ENCODE measurements at places on chromosomes 7 and 10.

- no peak for DNase-seq
These were observed 32.0 kb upstream of the PSAP start for GRCh38 chr10:71882813-71883659.

DNA sequence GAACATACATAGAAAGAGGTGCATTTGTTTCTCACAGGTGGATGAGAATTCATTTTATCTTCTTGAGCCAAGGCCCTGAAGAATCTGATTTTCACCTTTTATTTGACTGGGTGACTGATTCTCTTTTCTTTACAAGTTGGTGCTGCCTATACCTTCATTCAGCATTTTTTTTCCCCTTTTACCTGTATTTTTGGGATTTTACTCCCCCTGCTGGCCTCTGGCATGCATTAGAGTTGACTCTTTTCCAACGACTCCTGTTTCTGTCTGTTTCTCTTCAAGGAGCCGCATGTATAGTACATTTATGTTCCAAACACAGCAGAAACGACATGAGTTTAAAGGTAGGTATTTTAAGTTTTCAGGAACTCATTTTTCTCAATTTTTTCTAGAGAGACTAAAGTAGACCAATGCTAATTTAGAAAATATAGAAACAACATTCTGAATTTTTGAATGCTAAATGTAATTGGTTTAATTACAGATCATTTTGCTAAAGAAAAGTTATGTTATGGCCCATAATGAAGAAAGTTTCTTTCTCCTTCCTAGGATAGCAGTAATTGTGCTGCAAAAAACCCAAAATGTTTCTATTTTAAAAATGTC, 149.8 kb upstream of the HDAC9 start:
- DNase-seq, result no peak

DNA sequence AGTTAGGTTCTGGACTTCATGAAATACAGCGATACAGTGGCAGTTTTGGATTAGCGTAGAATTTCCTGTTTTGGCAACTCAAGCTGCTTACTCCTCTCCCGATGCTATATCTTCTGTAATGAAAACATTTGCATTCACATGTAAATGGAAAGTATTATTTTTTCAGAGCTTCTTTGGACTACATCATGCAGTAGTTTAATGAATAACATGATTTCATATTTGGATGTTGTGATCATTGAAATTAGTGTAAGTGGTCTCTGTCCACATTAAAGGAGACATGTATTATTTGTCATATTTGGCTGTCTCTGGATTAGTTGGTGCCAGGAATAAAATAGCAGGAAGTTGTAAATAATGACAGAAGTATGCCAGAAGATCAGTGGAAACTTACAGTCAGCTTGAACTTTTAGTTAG, 331.6 kb downstream of the GFRA1 start:
- no peak for DNase-seq

GRCh38 chr10:4543938-4544533, 282.0 kb upstream of the AKR1E2 start:
- DNase-seq, result no peak

- DNase-seq, result no peak
These were observed 38.4 kb upstream of the ZNF438 start for GRCh38 chr10:31070025-31070424.

- no peak for DNase-seq
These were observed 622 bp upstream of the P4HA1 start for GRCh38 chr10:73097305-73097670.

DNA sequence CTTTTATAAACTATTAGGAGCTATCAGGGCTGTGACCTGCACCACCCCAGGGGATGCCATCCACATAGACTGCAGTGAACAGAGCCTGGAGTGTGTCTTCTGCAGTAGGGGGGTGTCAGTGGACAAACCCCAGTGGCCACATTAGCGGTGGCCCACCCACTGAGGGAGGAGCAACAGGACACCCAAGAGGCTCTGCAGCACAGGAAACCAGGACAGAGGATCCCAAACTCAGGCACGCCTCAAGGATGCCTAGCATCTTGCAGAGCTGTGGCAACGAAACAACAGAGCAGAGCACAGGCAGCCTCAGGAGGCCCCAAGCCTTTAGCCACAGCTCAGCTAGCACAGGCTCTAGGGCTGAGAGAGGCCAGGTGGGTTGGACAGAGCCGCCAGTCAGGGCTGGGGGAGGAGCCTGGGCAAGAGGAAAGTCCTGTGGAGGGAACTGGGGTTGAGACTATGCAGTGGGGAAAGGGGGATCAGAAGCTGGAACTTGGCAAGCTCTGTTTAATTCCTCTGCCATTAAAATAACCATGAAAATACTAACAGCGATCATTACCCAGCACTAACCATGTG, 53.8 kb downstream of the GRID1 start:
- no peak for DNase-seq

GRCh38 chr7:12588259-12588904, 17.9 kb downstream of the SCIN start:
- no peak for DNase-seq

- no peak for DNase-seq
These were observed 240.7 kb upstream of the CCDC6 start for GRCh38 chr10:60147025-60147424.

DNA sequence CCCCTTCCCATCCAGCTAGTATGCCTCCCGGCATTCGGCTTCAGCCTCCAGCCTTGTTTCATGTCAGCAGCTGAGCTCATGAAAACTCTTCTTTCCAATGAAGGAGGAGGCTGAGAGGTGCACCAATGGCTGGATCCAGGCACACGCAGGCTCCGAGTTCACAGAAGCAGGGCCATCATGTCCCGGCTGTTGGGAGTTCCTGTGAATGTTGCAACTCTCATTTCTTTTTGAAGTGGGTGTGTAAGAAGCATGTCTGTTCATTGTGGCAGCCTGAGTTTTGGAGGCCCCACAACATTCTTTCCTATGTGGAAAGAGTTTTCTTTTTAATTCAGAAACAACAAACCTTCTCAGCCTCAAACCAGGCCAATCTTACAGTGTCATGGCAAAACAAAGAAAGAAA, 89.7 kb downstream of the PTPRE start:
- DNase-seq, result no peak

DNA sequence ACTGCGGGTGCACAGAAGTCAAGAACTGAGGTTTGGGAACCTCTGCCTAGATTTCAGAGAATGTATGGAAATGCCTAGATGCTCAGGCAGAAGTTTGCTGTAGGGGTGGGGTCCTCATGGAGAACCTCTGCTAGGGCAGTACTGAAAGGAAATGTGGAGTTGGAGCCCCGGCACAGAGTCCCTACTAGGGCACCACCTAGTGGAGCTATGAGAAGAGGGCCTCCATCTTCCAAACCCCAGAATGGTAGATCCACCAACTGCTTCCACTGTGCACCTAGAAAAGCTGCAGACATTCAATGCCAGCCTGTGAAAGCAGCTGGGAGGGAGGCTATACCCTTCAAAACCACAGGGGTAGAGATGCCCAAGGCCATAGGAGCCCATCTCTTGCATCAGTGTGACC, 1336.0 kb upstream of the CELF2 start:
- no peak for DNase-seq

- DNase-seq, result no peak
These were observed 140.6 kb upstream of the TMEM168 start for GRCh38 chr7:112930787-112931186.

DNA sequence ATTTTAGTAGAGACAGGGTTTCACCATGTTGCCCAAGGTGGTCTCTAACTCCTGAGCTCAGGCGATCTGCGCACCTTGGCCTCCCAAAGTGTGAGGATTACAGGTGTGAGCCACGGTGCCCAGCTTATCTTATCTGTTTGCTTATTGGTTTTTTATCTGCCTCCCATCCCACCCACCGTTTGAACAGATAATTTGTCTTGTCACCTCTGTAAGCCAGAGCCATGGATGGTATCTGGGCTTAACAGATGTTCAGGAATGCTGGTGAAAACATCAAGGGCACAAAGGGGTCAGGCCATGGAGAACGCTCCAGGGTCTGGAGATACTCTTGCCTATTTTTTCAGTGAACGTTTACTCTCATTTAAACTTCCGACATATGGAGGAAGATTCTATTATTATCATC, 12.0 kb upstream of the NDST2 start:
- DNase-seq, result no peak

DNA sequence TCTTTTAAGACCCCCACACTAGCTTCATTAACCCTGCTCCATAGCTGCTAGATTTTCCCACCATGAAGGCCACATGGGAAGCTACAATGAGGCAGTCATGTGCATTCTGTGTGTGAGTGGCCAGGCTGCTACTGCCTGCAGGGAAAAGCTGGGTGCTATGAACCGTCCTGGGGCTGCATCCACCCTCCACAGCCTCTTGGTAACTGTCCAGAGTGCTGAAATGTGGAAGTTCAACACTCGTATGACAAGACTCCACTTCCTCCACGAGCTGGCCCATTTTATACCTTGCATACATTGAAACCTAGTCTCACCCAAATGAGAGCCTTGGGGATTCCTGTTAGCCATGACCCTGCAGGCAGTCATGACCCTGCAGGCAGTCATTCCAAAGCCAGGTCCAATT, 59.4 kb downstream of the CUZD1 start:
- DNase-seq, result no peak

DNA sequence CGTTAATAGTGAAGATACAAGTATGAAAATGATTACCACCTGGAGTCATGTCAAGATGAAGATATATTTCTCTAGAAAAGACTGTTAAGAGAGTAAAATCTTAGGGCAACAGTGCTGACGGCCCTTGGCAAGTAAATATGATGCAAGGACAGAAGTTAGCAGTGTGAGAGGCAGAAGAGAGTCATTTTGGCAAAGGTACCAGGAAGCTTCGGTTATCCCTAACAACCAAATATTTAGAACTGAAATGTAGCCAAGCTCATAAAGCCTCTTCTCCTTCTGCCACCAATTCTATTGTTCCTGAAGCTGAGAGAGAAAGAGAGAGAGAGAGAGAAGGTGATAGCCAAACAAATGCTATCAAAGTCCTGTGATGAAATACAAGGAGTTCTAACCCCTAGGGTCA, 109.6 kb downstream of the MACC1 start:
- no peak for DNase-seq

DNA sequence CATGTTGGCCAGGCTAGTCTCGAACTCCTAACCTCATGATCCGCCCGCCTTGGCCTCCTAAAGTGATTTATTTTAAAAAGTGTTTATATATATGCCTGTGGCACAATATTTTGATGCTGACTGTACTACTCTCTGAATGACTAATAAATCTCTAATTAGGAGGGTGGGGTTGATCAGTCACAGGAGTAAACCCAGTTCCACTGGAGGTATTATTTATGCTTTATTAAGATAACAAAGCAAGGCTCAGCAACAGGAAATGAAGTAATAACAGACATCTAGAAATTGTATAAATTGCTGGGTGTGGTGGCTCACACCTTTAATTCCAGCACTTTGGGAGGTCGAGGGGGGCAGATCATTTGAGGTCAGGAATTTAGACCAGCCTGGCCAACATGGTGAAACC, 26.0 kb upstream of the MCU start:
- no peak for DNase-seq

- no peak for DNase-seq
These were observed 88.0 kb downstream of the CREM start for GRCh38 chr10:35214607-35215020.

- peak; percentile 9 for DNase-seq
These were observed 18.8 kb downstream of the ZC3HAV1L start for GRCh38 chr7:139016931-139017511.

DNA sequence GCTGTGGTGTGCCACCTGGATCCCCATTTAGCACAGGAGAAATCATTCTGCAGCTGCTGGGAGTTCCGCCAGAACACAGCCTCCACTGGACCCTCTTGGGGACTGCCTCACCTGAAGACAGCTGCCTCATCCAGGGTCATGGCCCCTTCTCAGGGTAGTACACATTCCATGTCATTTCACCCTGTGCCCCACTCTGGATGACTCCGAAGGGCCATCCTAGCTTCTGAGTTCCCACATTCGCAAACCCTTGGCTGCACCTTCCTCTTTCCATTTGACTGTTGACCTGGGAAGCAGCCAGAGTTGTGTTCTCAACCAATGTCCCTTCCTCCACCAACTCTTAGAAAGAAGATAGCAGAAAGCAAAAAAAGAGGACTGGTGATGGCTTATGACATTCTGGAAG, 125.6 kb upstream of the TBX20 start:
- DNase-seq, result no peak

GRCh38 chr10:105188737-105189462, 547.8 kb downstream of the SORCS3 start:
- DNase-seq, result no peak

- DNase-seq, result no peak
These were observed at the start of gene TBX20 for GRCh38 chr7:35253710-35254495. TBX20 (minus strand) TSS chr7:35254100; CDS start chr7:35253620, 480 bp downstream.

DNA sequence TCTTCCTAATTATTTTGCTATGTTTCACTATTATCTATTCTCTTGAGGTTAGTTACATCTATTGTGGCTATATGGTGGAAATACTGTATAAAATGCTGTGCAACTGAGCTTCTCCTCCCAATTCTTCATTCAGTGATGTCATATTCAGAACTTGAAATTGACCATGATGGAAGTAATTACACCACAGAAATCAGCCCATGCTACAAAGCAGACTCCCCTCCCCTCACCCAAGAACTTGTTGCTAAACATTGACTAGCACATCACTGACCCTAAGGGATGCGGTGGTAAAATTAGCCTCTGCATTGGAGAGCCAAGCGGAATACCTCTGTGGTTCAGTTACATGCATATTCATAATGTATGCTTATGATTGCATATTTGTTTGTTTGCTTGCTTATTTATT, 8.8 kb downstream of the CALD1 start:
- DNase-seq, result no peak

GRCh38 chr7:95095259-95095965, 188.0 kb downstream of the PPP1R9A start:
- DNase-seq, result no peak

DNA sequence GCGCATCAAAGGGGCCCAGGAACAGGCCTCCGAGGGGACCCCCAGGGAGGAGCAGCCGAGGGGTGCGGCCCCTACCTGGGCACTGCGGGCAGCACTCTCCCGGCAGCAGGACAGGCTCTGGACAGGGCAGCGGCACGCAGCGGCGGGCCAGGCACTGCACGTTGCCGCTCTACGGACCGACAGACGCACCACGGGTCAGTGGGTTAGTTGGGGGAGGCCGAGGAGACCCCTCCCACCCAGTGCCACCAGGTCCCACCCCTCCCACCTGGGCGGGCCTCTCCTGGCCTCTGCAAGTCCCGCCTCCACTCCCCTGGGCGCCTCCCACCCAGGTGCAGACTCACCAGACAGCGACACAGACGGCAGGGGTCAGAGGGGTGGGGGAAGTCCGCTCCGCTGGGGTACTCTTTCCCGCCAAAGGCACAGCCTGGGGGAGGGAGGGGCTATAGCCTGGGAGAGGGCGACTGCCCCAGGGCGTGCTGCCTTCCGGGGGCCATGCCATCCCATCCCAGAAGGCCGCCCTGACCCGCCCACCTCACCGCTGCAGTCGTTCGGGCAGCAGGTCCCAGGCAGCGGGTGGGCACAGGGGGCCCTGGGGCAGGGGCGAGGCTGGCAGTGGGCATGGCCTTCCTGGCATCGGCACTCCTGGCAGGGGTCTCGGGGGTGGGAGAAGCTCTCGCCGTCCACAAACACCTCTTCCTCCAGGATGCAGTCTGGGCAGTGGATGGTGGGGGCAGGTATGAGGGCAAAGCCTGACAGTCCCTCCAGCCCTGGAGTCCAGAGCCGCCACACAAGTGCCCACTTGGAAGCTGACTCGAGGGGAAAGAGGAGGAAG, 19.2 kb downstream of the KCP start:
- no peak for DNase-seq

- DNase-seq, result no peak
These were observed 75.2 kb upstream of the PRR15 start for GRCh38 chr7:29488203-29488970.

Data from T-helper 22 cell (primary cell).